ENCODE measurements at places on chromosomes 12 and 14.

DNA sequence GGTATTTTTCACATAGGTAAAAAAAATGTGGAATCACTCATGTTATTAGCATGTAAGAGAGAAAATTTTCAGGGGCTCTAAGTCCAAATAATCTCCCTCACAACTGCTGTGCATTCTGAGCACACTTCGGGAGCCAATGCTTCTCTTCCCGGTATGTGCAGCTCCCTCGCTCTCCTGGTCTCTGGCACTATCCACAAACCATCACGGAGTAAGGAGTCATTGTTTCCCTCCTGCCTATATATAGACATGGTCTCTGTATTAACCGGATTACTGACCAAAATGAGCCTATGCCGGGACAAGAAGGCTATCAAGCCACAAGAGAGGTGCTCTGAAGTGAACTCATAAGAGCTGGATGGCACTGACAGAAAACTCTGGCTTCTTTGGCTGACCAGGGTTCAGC is 13.4 kb downstream of the HECTD4 start:
- DNase-seq: no peak

- no peak for DNase-seq
These were observed 223.0 kb downstream of the DUSP6 start for GRCh38 chr12:89129167-89129870.

DNA sequence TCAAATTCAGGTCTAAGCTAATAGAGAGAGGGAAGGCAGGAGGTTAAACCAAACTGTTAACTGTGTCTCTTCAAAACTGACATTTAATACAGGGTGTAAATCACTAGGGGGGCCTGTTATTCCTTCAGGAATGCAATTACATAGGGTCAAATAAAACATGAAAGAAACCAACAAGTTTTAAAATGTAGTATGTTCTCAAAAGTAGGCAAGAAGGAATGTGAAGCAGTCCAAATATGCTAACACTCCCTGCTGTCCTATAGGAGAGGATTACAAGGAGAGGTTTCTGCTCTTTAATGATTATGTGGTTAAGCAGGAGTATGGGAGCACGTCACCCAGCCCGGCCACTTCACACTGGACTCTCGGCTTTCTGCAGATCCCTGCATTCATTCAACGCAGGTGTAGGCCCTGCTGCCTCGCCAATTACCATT is 42.5 kb upstream of the BMP4 start:
- DNase-seq: no peak

- DNase-seq: no peak
These were observed 80.6 kb downstream of the DDX51 start for GRCh38 chr12:132063491-132063890.

GRCh38 chr14:67553547-67553946 is 20.5 kb downstream of the PLEKHH1 start:
- DNase-seq: no peak

GRCh38 chr14:90354551-90355298 is 23.0 kb upstream of the NRDE2 start:
- DNase-seq: no peak

- no peak for DNase-seq
These were observed 264.0 kb upstream of the GRIP1 start for GRCh38 chr12:66942741-66943465.

DNA sequence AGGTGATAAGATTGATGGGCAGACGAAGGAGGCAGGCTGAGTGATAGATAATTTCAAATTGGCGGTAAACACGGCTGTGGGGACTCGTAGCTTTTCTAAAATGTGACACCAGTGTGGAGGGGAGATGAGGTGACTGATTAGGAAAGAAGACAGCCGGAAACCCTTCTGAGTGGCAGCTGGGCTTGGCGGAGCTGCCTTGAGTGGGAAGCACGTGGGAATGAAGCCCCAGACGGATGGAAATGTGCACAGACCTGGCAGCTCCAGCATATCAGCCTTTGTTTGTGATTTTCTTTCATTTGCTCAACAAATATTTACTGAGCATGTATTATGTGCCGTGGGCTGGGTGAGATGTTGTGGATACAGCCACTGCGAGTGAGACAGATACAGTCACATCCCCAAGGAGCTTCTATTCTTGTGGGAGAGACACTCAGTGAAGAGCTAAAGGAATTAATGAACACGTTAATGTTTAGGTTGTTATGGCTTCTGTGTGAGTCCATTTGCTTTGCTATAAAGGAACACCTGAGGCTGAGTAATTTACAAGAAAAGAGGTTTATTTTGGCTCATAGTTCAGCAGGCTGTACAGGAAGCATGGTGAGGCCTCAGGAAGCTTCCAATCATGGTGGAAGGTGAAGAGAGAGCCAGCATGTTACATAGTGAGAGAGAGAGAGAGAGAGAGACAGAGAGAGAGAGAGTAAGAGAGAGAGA is 65.5 kb upstream of the LHX5 start:
- no peak for DNase-seq

DNA sequence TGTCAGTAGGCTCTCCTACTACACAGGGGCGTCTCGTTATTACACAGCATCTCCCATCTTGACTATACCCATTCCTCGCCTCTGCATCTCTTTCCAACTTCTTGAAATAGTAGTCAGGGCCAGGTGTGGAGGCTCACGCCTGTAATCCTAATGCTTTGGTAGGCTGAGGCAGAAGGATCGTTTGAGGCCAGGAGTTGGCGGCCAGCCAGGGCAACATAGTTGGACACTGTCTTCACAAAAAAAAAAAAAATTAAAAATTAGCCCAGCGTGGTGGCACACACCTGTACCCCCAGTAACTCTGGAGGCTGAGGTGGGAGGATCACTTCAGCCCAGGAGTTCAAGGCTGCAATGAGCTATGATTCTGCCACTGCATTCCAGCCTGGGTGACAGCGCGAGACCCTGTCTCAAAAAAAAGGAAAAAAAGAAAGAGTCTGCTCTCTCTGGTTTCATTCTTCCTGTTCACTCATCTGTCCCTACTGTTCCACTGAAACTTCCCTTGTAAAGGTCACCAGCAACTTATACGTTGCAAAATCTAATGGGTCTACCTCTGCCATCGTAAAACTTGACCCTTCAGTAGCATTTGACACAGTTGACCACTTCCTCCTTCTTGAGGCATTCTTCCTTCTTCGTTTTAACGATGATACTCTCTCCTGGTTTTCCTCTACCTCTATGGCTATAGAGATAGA is 41.0 kb upstream of the PTGR2 start:
- no peak for DNase-seq

DNA sequence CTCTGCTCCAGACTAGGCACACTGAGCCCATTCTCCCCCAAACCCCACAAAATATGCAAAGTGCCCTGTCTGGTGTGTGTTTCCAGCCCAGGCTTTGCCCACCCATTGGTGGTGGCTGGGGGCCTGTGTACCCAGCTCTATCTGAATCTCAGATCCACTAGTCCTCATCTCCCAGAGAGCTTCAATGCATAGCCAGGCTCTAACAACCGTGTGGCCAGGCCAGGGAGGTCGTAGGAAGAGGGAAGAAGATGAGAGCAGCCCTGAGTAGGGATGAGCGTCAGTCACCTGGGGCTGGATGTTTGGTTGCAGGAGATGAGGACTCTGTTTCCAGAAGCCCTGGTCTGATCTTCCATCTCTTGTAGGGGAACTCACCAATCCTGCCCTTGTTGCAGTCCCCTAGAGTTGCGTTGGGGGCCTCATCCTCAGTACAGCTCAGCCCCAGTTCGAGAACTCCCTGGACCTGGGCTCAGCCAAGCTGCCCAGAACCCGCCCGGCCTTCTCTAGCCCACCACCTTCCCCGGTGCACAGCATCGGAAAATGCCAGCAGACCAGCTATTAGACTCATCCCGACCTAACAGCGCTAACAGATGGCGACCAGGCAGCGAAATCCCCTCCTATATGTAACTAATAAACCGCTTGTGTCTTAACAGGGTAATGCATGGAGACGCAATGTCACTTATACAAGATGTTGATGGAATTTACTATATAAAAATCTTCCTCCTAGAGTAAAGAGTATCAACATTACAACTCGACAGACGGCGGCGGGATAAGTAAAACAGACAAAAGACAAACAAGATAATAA is 3.2 kb upstream of the LHX5 start:
- DNase-seq: no peak

DNA sequence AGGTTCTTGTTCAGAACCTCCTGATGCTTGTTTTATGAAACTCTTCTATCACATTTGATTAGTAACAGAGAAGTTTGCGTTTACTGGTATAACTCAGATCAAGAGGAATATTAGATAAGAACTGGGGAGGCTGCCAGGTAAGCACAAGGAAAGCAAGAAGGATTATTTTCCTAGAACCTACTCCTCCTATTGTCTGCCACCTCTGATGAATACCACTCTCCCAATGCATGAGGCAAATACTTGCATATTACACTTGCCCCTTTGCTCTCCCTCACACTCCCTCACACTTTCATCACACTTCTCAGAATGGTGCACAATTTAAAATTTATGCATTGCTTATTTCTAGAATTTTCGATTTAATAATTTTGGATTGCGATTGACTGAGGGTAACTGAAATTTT is 43.6 kb downstream of the LIN7A start:
- DNase-seq: no peak
